ENCODE measurements at places on chromosomes 12 and 14.

DNA sequence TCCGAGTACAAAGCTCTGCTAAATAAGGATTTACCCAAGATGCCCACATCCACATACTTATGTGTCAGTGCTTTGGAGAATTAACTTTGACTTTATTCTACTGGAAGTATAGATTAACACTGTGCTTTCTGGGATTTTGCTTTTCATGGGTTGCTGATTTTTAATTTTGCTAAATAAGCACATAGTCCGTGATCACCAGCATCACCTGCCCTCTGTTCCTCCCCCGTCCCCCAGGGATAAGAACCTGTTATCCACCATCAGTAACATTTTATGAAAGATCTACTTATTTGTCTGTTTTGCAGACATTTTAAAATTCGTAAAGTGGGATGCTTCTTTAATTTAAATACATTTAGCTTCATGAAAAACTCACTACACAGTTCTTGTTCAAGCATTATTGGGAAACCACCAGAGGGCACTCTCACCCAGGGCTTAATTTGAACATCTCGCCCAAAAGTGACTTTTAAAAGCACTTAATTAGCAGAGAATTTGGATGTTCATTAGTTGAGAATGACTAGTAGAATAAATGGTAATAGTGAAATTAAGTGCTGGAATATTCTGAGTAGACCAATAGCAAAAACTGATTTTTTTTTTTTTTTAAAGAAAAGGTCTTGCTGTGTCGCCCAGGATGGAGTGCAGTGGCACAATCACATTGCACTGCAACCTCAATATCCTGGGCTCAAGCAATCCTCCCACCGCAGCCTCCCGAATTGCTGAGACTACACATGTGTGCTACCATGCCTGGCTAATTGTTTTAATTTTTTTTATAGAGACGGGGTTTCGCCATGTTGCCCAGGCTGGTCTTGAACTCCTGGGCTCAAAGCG lies 35.7 kb downstream of the MRPL42 start:
- DNase-seq: peak; percentile 42

DNA sequence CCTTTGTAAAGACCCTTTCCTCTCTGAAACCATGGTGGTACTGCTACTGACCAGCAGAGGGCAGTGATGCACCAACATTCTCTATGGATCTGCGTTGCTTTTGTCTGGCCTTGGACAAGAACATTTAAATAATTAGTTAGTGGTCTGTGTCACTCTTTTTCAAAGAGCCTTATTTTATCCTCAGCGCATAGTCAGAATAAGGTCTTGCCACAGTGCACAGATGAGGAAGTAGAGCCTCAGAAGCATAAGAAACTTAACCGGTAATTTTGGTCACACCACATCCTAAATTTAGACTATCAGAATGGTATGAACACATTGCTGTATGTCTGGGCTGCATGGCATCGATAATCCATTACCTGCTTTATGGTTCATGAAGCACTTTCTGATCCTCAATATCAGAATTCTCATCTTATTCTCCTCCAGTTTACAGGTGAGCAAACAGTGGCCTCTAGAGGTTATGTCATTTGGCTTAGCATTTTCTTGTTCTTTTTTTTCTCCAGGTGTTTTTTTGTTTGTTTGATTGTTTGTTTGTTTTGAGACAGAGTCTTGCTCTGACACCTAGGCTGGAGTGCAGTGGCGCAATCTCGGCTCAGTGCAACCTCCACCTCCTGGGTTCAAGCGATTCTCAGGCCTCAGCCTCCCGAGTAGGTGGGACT lies 23.7 kb upstream of the IFT81 start:
- peak; percentile 39 for DNase-seq

- DNase-seq: no peak
Observed at GRCh38 chr14:71232506-71232905, 325.2 kb downstream of the PCNX1 start.

- DNase-seq: no peak
Observed at GRCh38 chr14:103607822-103608221, 21.2 kb upstream of the KLC1 start.

GRCh38 chr14:63547798-63548335 lies 4.7 kb upstream of the PPP2R5E start:
- no peak for DNase-seq

GRCh38 chr12:46659032-46659650 lies 166.7 kb downstream of the SLC38A4 start:
- DNase-seq: no peak

DNA sequence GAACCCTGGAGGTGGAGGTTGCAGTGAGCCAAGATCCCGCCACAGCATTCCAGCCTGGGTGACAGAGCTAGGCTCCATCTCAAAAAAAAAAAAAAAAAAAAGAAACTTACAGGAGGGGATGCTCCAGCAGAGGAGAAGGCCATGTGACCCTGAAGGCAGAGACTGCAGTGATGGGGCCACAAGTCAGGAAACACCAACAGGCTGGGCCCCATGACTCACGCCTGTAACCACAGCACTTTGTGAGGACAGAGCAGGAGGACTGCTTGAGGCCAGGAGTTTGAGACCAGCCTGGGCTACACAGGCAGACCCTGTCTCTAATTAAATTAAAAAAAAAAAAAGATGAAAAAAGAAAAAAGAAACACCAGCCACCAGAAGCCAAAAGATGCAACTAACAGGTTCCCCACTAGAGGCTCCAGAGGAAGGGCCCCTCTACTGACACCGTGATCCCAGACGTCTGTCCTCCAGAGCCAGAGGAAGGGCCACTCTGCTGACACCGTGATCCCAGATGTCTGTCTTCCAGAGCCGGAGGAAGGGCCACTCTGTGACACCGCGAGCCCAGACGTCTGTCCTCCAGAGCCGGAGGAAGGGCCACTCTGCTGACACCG lies 9.1 kb upstream of the GLT1D1 start:
- no peak for DNase-seq

DNA sequence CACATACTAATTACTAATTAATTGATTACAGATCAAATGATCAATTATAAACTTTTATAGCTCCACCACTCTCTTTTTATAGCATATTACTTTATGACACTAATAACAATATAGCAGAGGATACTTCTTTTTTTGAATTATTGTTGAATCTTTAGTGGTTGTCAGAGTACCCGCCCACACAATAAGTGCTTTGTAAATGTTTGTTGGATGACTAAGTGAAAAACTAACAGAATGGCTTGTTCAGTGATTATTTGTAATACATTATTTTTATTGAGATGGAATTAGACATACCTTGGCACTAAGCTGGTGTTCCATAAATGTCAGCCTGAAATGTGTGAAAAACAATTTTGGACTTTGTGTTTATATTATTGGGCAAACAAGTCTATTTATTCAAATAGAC lies 670.5 kb upstream of the ATXN7L3B start:
- DNase-seq: no peak

DNA sequence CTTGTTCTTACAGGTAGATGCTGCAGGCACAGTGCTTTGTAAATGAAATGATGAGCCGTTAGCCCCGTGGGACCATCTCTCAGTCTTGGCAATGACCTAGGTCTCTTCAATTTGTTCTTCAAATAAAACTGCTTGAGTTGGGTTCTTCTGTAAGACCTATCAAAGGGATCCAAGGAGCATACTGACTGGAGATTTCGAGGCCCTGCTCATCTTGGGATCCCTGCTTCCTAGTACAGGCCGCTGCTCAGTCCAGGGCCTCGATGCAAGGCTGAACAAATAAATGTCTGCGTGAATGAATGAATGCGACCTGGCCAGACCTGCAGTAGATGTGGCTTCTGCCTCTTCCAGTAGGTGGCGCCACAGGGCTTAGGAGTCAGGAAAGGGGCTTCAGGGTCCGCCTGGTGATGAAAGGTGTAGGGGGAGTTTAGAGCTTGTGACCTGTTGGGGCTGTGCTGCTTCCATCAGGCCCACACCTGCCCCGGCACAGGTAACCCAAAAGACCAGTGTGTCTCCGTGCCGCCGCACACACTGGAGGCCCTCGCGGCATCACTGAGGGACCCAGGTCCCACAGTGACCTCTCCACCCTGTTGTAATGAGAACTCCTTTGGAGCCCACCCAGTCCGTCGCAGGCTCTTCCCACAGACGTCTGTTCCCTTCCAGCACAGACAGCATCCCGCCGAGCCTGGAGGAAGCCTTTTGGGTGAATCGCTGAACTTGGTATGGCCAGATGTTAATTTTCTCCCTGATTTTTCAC lies 4.4 kb downstream of the CACNA1C start:
- DNase-seq: no peak

DNA sequence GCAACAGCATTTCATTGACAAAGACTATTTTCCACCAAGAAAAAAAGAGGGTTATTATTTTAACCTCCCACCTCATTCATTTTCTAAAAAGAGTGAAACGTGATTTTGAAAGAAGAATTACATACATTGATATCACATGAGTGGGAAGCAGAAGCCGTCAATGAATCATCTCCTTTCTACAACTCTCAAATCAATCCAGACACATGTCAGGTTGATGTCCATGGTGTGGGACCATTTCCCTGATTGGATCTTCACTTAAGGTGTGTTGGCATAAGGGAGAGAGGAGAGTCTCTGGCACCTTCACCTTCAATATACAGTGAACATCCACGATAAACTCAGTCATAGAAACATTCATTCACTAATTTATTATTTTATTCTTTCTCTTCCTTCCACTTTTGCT lies 1095.1 kb downstream of the BCL11B start:
- no peak for DNase-seq

DNA sequence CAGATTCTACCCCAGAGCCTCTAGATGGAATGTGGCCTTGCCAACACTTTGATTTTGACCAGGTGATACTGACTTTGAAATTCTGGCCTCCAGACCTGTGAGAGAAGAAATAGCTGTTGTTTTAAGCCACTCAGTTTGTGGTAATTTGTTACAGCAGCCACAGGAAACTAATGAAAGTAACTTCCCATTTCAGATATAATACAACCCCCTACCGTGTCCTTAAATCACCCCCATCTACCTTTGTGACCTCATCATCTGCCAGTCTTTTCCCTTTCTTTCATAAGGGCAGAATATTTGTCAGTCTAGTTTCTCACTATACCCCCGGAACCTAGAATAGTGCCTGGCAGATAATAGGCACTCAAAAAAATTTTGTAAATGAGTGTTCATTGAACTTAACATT lies 39.6 kb downstream of the PPP4R4 start:
- no peak for DNase-seq

GRCh38 chr12:40735551-40736230 lies 43.5 kb downstream of the CNTN1 start:
- no peak for DNase-seq

- DNase-seq: no peak
Observed at GRCh38 chr14:74503291-74503937, 9.8 kb downstream of the ISCA2 start.

- no peak for DNase-seq
Observed at GRCh38 chr12:124259154-124260066, 35.5 kb upstream of the RFLNA start.

- no peak for DNase-seq
Observed at GRCh38 chr12:103779410-103780092, 61.5 kb downstream of the NT5DC3 start.

DNA sequence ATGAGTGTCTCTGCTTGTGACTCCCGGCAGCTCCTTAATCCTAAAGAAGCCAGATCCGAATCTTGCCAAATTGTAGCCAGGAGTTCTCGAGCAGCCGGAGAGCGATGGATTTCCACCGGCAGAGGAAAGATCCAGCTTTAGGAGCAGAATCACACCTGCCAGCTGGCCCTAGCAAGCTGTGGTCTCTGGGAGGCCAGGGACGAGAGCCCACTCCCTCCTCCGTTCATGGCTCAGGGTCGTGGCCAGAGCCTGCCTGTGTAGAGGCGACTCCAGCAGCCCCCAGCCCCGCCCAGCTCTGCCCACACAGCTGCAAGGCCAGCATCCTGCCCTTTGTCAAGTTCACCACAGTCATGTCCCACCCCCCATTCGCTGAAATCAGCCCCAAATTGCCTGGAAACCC lies 121.0 kb downstream of the SCARB1 start:
- no peak for DNase-seq

GRCh38 chr12:12726555-12727093 lies 9.5 kb downstream of the CDKN1B start:
- DNase-seq: no peak

DNA sequence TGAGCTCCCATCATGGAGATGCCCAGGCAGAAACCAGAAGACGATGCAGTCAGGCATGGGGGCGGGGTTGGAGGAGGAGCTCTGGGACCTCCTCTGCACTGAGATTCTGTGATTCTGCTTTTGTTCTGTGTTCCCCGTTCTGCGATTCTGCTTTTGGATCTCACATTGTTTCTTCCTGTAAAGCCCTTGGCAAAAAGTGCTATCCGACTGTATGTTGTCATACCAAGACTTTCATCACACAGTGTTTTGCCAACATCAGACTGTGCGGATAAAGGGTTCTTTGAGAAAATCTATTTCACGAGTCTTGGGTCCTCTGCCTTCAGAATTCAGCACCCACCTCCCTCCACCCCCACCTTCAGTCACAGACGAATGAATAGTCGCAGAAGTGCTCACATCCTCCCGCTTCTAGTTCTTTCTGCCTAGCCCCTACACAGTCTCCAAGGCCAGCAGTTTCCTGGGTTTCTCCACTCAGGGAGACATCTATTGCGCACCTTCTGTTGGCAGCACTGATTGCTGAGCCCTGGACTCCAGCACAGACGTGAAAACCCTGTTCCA lies 24.7 kb upstream of the PWP1 start:
- DNase-seq: no peak

- peak; percentile 33 for DNase-seq
Observed at GRCh38 chr14:52918486-52918885, 32.4 kb downstream of the FERMT2 start.

GRCh38 chr14:80387563-80387981 lies 176.3 kb upstream of the DIO2 start:
- no peak for DNase-seq

Measured in activated T-helper 1 cell treated with anti-CD3 and anti-CD28 coated beads, Interleukin-12 subunit alpha, Interleukin-12 subunit beta, Interleukin-2, Interleukin-4 antibody, amounts not matched to agents 30 ng/mL and 10 ng/mL and 1 ng/mL, durations not matched to agents 14 hours and 24 hours and 36 hours (primary cell).